ENCODE measurements at places on chromosomes 2 and 18. TPM values are rescaled to one million over a fixed set of nuclear protein-coding genes. Genes with fewer than 3 reads are reported as not detected.

CROCC2 gene
- not detected for total RNA-seq

DNAJB2 gene
- total RNA-seq: 55.3 TPM

FN1 gene
- 1.3 TPM for total RNA-seq

IGFBP5 gene
- not detected for total RNA-seq

BOLL gene
- total RNA-seq: not detected

CXCR1 gene
- not detected for total RNA-seq

All from OCI-LY7 (cell line).